Activated T-cell treated with anti-CD3 and anti-CD28 coated beads, Interleukin-2, amount 50 U/mL, for 1 hour (primary cell): ENCODE measurements at places on chromosomes 2 and 18.
A peak's percentile ranks its signal among the peaks of the same experiment; 100 is the strongest.

GRCh38 chr18:76670564-76671288 is 151.6 kb upstream of the ZNF236 start:
- DNase-seq, result no peak

DNA sequence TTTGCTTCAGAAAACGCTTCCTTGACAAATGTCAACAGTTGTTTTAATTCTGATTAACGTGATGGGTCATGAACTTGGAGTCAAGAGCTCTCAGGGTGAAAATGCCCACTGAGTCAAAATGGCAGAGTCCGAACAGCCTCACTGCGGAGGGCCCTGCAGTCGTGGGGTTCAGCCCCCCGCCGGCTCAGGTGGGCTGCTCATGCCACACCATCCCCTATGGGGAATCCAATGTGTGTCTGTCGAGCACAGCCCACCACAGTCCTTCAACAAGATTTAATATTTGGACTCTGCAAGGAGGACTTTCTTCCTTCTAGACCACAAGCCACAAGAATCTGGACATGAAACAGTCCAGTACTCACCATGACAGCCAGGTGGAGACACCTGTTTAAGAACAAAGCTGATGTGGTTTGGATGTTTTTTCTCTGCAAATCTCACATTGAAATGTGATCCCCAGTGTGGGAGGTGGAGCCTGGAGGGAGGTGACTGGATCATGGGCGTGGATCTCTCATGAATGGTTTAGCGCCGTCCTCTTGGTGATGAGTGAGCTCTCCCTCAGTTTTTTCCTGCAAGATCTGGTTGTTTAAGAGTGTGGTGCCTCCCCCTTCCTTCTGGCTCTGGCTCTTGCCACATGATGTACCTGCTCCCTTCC is 201.0 kb downstream of the NDUFA10 start:
- DNase-seq, result no peak

- DNase-seq, result no peak
These were observed 776.8 kb downstream of the CCDC85A start for GRCh38 chr2:56960581-56960980.

DNA sequence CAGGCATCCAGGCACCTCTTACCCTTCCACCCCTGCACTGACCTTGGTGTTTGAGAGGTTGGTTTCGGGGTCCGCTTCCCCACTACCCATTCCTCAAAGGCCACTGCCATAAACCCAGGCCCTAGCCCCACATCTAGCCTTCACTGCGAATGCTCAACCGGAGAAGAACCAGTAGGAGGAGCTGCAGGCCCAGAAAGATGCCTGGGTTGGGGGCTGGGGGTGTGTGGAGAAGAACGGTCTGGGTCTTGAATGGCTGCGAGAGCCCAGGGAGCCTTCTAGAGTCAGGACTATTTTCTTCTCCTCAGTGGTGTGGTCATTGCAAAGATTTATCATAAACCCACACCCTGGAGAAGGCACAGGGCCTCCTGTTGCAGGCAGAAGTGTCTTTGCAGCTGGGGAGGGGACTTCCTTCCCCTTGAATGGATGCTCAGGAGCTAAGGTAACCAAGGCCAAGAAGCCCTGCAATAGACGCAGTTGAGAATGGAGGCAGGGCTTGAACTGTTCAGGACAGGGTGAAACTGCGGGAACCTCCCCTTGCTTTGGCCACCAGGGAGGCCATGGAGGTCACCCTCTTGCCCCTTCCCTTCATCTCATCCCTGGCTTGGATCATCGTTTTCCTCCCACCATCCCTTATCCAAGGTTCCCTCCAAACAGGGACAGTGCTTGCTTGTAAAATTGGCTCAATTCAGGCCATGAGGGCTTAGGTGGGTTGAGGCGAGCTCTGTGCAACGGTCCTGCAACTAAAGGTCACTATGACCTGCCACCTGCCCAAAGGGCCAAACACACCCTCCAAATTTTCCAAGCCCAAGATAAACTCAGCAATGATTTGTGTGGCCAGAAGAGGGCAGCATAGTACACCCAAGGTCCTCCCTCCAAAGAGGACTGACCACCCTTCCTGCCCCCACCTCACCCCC is 20.9 kb downstream of the THNSL2 start:
- no peak for DNase-seq

GRCh38 chr18:13550418-13551304 is 175.7 kb downstream of the FAM210A start:
- DNase-seq, result no peak

DNA sequence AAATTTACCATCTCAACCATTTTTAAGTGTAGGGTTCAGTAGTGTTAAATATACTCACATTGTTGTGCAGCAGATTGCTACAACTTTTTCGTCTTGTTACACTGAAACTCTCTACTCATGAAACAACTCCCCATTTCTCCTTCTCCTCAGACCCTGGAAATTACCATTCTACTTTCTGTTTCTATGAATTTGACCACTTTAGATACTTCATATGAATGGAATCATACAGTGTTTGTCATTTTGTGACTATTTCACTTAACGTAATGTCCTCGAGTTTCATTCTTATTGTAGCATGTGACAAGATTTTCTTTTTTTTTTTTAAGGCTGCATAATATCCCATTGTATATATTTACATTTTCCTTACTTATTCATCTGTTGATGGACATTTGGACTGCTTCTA is 203.8 kb downstream of the PLCL1 start:
- no peak for DNase-seq

- peak; percentile 75 for DNase-seq
These were observed 10.2 kb upstream of the IMP4 start for GRCh38 chr2:130332271-130333073.

- no peak for DNase-seq
These were observed 46.1 kb downstream of the STPG4 start for GRCh38 chr2:47109007-47109375.

- no peak for DNase-seq
These were observed 803 bp upstream of the FIGN start for GRCh38 chr2:163736433-163737189.

DNA sequence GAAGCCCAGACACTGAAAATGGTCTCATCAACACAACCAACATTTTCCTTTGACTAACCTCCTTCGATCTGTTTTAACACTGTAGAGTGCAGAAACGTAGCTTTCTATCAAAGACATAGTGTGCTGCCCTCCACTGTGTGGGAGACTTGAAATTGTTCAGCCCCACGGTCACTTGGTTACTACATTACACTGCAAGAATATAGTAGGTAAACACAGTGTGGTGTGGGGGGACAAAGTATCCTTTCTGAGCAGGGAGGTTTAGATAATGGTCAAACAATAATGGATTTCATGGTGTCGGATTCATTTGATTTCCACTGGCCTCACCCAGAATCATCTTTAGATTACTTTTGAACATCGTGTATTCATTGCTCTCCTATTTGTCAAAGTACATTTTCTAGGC is 181.0 kb downstream of the ERBB4 start:
- DNase-seq, result no peak

- no peak for DNase-seq
These were observed 33.9 kb downstream of the TMEM18 start for GRCh38 chr2:643334-643733.

DNA sequence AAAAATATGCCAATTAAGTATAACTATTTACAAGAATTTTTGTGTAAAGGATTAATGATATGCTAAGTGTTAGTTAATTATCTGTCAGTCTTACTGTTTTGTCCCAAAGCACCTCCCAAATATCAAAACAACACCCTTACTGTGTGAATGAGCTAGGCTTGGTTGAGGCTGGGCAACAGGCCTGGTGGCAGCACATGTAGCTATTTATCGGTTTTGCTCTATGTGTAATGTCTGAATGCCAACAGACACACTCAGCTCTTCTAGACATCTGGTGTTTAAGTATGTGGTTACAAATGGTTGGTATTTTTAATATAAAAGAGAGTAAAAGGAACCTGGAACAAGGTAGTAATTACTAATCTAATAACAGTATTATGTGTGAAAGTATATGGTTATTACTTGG is 175.3 kb downstream of the RAB3GAP1 start:
- no peak for DNase-seq

- no peak for DNase-seq
These were observed 34.1 kb upstream of the OLA1 start for GRCh38 chr2:174282441-174282840.

GRCh38 chr18:76766429-76766828 is 55.9 kb upstream of the ZNF236 start:
- DNase-seq, result no peak

GRCh38 chr2:12251749-12252148 is 465.0 kb upstream of the TRIB2 start:
- DNase-seq, result no peak

GRCh38 chr2:239792405-239793084 is 232.6 kb downstream of the NDUFA10 start:
- no peak for DNase-seq

- no peak for DNase-seq
These were observed 31.3 kb downstream of the MAL start for GRCh38 chr2:95056461-95057459.

DNA sequence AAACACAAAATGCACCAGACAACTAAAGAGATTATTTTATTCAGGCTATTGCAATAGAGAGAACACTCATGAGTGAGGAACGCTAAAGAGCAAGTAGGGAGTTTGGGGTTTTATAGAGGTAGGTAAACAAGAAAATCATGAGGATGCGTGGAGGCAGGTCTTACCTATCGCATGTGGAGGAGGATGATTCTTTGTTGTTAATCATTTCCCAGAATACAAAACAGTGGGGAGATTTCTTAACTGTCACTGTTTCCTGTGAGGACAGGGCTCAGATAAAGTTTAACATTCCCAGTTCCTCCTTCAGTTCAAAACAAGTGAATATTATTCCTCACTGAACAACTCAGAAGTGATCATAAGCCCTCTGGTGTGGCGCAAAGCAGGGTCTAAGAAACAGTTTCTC is 156.1 kb upstream of the MGAT5 start:
- DNase-seq, result no peak

- no peak for DNase-seq
These were observed 503.7 kb downstream of the ADCYAP1 start for GRCh38 chr18:1408376-1408775.
